ENCODE measurements at places on chromosomes 3 and 15.
A peak's percentile ranks its signal among the peaks of the same experiment; 100 is the strongest.

DNA sequence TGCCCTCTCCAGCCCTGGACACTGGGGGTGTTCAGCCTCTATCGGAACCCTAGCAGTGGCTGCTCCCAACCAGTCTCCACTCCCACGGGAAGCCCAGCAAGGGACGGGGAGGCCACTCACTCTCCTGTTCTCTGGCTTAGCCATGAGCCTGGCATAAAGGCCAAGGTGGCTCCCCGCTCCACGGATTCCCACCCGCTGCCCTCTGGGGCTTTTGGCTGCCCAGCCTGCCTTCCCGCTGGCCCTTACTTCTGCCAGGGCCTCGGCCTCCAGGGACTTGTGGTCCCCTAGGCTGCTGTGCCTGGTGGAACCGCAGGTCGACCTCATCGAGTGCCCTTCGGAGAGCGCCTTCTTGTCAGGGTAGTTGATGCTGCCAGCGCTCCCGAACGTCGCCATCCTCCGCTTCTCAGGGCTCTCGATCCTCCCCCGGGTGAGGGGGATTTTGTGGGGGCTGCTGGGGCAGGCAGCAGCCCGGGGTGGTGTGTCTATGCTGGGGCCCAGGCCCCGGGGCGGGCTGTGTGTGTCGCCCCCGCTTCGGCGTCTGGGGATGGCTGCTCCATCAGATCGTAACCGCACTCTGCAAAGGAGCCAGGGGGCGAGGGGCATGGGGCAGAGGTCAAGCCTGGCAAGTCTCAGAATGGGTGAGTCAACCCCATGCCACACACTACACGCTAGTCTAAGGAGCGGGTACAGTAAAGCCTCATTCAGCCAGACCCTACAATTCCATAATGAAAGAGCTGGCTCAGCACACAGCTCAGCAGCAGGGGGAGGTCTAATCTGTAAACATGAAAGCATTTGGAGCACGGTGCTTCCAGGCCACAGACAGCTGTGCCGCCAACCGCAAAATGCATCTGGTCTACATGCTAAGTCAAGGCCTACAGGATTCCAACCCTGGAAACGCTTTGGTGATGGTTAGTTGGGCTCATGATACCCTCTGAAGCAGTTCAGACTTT lies 27.3 kb upstream of the RAD18 start:
- DNase-seq, result no peak

GRCh38 chr3:143002083-143002712 lies 828 bp downstream of the U2SURP start:
- no peak for DNase-seq

DNA sequence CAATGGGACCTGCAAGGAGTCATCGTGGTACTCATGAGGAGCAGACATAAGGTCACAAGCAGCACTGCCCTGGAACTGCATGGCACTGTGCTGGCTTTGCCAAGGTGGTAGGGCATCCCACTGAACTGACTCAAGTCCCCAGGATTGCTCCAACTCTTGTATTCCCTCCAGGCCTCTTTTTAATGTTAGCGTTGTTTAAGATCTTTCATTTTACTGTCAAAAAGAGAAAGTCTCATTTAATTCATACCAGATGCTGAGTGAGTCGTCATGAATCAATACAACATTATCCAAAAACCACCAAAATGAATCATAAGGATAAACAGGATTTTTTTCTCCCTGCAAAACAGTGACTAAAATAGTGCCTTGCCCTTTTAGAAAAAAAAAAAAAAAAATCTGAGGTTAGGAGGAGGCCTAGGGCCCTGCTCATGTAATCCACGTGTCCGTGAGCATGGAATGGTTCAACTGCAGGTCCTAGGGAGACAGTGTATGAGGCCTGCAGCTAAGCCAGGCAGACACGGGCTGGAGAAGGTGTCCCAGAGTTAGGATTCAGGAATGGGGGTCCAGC lies 36.7 kb upstream of the BLM start:
- DNase-seq, result no peak

- no peak for DNase-seq
Measured at GRCh38 chr3:39434574-39434973, 28.1 kb downstream of the RPSA start.

DNA sequence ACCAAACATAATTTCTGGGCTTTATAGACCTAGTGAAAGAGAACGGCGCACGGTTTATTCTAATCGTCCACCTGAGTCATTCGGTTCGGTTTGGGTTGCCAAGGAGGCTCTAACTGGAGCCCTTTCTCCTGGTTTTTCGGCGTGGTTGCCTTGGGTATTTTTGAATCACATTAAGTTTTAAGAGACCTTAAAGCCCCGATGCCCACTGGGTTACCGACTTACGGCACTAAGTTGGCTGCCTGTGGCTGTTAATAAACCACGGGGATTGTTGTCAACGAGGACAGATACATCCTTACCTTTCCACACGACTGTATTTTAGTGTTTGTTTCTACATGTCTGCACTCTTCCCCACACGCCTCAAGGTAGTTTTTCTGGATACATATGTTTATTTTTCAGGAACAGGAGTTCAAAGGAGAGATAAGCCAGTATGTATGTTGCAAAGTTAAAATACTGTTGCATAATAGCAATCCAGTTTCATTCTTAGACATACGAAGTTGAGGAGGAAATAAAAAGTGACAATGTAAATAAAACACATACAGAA lies 1.2 kb upstream of the ANP32A start:
- DNase-seq, result no peak

GRCh38 chr3:177760803-177761202 lies 563.5 kb upstream of the TBL1XR1 start:
- no peak for DNase-seq

DNA sequence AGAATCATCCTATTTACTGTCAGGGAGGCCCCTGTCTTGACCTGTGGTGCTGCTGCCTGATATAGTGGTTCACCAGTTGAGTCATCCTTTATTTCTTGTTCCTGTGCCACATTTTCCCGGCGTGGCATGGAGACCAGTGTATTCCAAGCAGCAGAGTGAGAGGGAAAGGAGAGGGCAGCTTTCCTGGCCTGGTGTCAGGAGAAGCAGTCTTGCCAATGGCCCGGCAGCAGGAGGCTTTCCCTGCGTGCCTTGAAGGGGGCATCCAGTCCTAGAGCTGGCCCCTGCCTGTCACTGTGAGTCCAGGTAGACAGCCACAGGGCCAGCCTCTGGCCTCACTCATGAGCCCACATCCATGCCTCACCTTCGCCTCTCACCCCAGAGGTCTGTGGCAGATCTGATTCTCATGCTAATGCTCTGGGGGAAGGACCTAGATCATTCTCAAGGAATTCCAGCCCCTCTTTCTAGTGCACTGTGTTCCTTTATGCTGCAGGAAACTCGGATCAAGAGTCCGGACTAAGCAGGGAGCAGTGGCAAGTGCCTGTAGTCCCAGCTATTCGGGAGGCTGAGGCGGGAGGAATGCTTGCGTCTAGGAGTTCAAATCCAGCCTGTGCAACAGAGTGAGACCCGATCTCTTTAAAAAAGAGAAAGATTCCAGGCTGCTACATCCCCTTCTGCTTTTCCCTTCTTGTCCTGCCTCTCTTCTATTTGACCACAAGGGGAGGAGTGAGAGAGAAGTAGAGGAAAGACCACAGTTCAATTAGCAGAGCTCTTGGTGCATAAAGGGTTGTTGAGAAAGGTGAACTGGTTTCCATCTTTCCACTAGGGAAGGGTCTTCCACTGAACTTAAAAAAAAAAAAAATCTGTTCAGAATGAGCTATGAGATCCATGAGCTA lies 66.8 kb upstream of the HACD2 start:
- DNase-seq, result no peak

GRCh38 chr15:36497901-36498300 lies 81.5 kb upstream of the CDIN1 start:
- DNase-seq, result no peak

- DNase-seq, result no peak
Measured at GRCh38 chr15:101127506-101128076, 124.3 kb downstream of the CHSY1 start.

- DNase-seq, result peak; percentile 61
Measured at GRCh38 chr3:149658744-149659497, 1.1 kb upstream of the WWTR1 start.

GRCh38 chr3:181695661-181696491 lies 15.8 kb upstream of the SOX2 start:
- no peak for DNase-seq

GRCh38 chr15:62125773-62126172 lies 39.3 kb downstream of the C2CD4B start:
- DNase-seq, result no peak

DNA sequence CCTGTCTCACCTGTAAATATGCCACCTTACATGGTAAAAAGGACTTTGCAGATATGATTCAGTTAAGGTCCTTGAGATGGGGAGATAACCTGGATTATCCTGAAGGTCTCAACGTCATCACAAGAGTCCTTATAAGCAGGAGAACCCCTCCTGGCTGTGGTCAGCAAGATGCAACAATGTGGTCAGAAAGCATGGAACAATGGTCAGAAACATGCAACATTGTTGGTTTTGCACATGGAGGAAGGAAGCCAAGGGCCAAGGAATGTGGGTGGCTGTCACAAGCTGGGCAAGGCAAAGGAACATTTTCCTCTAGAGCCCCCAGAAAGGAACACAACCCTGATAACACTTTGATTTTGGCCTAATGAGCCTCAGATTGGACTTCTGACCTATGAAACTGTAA lies 9.4 kb upstream of the SUMF1 start:
- no peak for DNase-seq

DNA sequence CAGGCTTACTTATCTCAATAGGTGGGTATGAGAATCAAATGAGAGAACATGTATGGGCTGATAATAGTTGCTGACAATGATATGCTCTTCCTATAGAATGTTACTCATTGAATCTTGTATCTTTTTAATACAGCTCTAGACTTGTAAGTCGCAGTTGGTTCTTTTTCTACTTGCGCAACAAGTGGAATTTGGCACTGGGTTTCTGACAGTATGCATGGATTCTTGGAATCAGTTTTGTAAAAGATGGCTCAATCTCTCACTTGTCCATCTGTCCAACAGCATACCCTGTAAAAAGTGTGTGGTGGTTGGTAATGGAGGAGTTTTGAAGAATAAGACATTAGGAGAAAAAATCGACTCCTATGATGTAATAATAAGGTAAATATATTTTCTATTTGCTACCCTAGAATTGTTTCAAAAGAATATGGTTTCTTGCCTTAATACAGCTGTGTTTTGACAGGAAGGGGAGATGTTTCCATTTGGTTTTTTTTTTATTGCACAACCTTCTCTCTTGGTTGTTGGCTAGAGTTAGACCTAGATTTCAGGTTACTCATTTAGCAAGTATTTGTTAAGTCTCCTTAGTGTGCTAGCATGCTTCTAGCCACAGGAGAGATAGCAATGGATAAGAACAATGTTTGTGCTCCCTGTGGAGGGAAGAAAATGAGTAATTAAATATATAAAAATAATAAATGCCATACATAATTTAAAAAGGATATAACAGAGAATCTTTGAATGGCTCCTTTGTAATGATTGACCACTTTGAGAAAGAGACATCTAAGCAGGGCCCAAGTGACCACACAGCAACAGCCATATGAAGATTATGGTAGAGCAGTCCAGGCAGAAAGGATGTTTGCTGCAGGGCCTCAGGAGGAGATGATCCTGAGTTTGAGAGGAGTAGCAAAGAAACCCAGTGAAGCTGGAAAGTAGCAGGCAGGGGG lies 21.8 kb downstream of the ST3GAL6 start:
- DNase-seq, result no peak

GRCh38 chr3:124149771-124150170 lies 157.8 kb upstream of the ROPN1 start:
- peak; percentile 5 for DNase-seq

DNA sequence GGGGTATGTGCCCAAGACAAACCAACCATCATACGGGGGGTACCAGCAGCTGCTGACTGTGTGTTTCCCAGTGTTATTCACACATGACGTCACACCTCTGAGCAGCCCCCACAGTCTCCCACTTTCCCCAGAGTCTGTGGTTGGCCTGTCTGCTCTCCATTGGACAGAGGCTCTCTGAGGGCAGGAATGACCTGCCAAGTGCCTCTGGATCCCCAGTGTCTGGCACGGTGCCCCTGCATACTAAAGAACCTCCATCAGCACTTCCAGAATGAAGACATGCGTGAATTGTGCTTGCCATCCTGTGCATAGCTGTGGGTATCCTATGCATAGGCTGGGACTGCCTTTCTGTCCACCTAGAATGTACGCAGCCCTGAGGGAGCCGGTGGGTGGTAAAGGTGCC lies 3.5 kb upstream of the CCDC9B start:
- DNase-seq, result no peak

- no peak for DNase-seq
Measured at GRCh38 chr15:82597815-82598214, 49.3 kb downstream of the CPEB1 start.

GRCh38 chr3:172362583-172362982 lies 85.7 kb downstream of the GHSR start:
- no peak for DNase-seq

GRCh38 chr3:182235504-182235903 lies 523.8 kb downstream of the SOX2 start:
- DNase-seq, result no peak

DNA sequence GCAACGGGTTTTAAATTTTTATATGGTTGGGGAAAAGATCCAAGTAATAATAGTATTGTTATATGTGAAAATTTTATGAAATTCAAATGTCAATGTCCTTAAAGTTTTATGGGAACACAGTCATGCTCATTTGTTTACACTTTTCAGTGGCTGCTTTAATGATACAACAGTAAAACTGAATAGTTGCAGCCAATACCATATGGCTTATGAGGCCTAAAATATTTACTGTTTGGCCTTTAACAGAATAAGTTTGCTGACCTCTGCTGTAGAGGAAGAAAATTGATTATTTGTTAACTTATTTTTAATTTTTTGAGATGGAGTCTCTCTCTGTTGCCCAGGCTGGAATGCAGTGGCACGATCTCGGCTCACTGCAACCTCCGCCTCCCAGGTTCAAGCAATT lies 44.7 kb downstream of the USP50 start:
- no peak for DNase-seq

DNA sequence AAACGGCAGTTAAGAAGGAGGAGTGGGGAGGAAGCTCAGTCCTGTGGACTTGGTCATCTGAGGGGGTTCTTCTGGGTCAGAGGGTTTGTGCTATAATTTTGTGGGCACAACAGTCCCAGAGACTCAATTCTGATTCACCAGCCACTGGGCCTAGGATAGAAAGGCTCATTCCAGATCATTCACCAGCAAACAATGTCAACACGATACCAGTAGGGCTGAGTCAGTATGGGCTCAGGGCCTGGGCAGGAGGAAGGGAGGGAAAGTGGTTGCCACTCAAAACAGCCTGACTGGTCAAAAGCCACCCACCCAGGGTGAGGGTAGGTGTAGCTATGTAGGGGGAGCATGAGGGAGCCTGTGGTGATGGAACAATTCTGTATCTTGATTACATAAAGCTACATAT lies 86.9 kb upstream of the MEX3B start:
- DNase-seq, result no peak

GRCh38 chr3:146814601-146815315 lies 209.6 kb upstream of the PLSCR5 start:
- DNase-seq, result no peak

DNA sequence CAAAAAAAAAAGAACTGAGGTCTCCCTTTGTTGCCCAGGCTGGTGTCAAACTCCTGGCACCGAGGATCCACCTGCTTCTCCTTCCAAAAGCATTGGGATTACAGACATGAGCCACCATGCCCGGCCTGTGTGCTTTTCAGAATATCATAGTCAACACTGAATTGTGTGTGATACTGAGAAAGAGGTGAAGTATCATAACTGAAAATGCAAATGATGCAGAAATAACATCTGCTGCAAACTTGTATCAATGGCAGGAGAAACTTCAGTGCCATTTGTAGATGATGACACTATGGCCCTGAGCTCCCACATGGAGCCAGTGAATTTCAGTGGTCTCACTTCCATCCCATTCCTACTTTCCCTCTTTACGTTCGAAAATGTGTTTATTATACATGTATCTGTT lies 21.9 kb downstream of the IL12A start:
- DNase-seq, result no peak

All from T47D (cell line).